Stimulated activated CD8-positive, alpha-beta memory T cell treated with anti-CD3 and anti-CD28 coated beads, Interleukin-15, amount 100 ng/mL, for 1 hour (primary cell): ENCODE measurements at places on chromosomes 13 and 19.

GRCh38 chr13:32851083-32852069 lies 164.8 kb upstream of the KL start:
- DNase-seq = no peak

DNA sequence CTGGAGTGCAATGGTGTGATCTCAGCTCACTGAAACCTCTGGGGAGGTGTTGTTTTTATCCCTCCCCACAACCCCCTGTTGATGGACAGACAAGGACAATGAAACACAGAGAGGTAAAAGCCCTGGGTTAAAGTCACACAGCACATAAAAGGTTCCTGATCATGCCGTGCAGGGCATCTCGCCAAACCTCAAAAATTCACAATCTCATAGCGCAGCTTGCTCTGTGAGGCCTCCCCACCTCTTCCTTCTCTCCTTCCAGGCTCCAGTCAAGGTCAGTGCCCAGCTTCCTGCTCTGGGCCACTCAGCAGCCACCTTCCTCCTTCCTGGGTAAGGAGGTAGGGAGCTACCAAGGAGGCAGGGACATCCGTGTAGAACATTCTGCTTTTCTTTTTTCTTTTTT lies 2.3 kb downstream of the FUT2 start:
- DNase-seq = no peak

- DNase-seq = no peak
Observed at GRCh38 chr19:40646743-40647254, 43.7 kb downstream of the NUMBL start.

DNA sequence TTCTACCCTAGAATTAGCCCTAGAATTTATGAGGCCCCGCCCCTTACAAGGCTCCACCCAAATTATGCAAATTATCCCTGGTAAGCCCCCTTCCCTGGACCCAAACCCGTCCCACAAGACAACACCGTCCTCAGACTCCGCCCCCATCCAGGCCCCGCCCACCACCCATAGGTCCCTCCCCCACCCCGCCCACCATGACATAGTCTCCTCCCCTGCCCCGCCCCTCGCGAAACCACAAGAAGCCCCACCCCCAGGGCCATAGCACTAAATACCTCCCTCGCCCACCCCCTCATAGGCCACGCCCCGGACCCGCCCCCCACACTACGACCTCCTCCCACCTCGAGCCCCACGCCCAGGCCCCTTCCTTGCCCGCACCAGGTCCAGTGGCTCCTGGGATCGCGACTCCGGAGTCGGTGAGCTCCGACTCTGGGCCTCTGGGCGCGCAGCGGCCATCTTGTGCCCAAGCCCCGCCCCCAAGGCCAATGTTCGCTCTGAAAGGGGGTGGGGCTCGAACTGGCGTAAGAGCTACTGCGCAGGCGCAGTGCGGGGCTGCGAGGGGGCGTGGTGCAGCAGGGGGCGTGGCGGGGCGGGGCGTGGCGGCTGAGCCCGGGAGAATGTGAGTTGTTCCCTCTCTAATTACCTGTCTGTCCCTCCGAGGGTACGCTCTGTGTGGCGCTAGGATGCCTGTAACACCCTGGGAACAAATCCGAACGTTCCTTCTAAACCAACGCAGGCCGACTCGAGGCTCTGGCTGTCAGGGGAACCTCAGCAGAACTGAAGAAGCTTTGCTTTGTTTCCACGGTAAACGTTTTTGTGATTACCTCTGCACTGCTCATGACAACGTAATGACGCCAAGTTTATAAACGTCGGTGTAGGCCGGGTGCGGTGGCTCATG lies at the start of gene ZNF784:
Gene ZNF784, minus strand, starts transcription at position 458 of the 895 bp plus-strand sequence. Its CDS starts 5 bp downstream, at position 453.
- DNase-seq = peak; percentile 86

DNA sequence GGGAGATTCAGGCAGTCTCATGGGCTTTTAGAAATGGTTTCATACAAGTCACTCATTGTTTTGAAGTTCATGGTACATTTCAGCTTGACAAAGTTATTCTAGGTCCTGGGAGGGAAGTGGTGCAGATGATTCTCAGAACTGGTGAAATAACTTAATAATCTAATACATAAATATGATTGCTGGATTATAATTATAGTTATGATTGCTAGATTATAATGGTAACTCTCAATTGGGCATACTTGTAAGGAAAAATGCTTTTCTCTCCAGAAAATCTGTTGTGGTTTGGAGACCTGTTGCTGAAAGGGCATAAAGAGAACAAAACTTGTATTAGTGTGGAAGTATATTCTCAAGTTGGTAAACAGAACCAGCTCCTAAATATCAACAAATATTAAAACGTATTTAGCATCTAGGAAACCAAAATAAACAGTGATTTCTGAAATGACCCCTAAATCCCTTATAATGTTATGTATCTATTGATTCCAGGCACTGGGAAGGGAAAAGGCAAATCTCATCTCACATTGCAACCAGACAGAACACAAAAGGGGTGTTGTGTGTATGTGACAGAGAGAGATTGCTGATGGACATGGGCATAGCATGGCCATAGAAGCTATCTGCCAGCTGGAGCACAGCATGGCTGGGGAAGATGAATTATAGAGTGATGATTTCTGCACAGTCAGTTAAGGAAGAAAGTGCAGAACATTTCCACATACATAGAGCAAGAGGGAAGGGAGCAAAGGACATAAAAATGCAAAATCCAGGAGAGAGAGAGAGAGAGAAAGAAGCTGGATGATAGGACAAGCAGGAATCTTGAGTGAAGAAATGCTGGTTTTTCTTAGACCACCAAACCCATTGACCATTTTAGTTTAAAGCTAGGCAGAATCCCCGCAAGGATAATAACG lies 87.1 kb upstream of the FRY start:
- no peak for DNase-seq

DNA sequence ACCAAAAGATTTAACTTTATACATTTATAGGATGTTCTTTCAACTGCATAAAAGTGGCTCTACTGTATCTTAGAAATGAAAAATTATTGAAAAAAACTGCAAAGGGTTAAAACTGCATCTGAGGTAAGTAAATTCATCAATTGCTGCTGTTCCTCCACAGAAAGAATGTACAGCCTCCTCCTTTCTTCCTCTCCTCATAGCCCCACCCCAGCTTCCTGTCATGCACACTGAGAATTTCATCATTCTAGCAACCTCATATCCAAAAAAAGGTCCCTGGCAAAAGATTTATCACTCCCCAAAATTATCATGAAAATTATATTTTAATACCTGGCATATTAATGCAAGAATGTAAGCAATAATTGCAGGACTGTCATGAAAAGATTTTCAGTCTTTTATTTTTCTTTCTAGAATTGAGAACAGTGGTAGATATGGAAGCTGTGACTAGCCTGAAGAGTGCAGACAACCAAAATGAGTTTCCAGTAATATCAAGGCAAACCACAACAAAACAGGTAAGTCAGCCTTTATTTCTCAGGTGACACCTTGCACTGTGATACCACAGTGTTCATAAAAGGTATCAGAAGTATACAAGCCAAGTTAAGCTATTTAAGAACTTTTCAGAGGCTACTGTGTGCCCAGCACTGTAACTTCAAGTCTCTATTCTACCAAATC lies 110.8 kb downstream of the SUCLA2 start:
- no peak for DNase-seq
